ENCODE measurements at places on chromosomes 12 and 14. TPM values are rescaled to one million over a fixed set of nuclear protein-coding genes. Genes with fewer than 3 reads are reported as not detected.
A peak's percentile ranks its signal among the peaks of the same experiment; 100 is the strongest.

- no peak for DNase-seq
Measured at GRCh38 chr14:79581912-79582576, 629.3 kb downstream of the DIO2 start.

DNA sequence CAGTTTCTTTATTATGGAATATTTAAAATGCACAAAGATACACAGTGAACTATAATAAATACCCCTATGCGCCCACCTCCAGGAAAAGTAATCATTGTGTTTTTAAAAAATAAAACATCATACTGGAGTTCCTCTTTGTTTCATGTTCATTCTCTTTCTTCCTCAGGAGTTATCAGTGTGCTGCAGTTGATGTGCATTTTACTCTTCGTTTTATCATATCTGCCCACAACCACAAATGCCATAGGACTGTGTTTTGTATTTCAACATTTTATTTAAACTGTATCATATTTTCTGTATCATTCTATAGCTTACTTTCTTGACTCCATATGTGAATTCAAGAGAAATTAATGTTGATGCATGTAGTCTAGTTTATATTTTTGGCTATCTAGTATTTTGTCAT, 53.9 kb downstream of the TSHR start:
- no peak for DNase-seq

DNA sequence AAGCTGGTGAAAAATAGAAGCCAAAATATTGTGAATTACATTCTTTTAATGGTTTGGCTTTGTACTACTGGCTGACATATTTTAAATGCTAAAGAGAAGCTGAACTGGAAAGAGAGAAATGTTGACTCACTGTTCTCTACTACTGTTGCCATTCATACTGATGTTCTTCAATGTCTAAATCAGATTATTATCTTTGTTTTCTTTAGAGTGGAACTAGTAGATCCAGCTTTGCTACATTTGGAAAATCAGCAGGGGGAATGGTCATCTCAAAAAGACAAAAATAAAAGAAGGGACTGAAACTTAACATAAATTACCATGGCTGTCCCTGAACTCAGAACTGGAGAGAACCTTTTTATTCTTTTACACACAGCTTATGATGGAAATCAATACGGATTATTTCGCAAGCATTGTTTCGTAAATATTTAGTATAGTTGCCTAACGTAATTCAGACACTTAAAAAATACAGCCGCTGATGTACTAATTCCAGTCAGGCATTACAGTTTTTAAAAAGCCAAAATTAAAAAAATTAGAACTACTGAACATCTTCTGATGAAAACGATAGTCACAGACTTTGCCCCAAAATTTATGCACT, 76.3 kb upstream of the OTX2 start:
- DNase-seq, result no peak

DNA sequence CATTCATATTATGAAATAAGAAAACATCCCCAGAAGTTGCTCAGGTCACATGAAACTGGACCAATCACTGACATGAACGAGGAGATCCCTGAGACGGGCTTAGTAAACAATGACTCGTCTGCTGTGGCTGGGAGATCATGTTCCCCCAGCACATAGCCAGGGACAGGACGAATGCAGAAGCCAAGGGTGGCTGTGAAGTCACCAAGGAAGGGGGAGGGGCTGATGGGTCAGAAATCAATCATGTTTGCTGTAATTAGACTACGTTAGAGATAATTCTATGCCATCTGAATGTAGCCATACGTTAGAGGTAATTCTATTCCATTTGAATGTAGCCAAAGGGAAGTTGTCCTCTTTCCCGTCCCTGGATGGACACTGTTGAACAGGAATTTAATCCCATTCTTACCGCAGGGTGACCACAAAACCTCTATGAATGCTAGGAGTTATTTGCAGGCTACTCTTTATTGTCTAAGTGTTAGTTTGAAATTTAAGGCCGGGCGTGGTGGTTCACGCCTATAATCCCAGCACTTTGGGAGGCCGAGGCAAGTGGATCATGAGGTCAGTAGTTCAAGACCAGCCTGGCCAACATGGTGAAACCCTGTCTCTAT, 332.9 kb downstream of the TMEM132D start:
- DNase-seq, result no peak

GRCh38 chr14:32774214-32774613, 164.5 kb upstream of the NPAS3 start:
- no peak for DNase-seq

GRCh38 chr14:81147140-81147897, 73.4 kb downstream of the GTF2A1 start:
- peak; percentile 47 for DNase-seq

GRCh38 chr12:45933504-45933903, 56.9 kb downstream of the SCAF11 start:
- no peak for DNase-seq

MYF6 gene
- not detected for total RNA-seq
